Activated CD4-positive, alpha-beta T cell treated with anti-CD3 and anti-CD28 coated beads for 36 hours (primary cell): ENCODE measurements at places on chromosomes 7 and 10.

- DNase-seq, result no peak
These were observed 15.5 kb upstream of the DNAJC12 start for GRCh38 chr10:67853512-67853911.

DNA sequence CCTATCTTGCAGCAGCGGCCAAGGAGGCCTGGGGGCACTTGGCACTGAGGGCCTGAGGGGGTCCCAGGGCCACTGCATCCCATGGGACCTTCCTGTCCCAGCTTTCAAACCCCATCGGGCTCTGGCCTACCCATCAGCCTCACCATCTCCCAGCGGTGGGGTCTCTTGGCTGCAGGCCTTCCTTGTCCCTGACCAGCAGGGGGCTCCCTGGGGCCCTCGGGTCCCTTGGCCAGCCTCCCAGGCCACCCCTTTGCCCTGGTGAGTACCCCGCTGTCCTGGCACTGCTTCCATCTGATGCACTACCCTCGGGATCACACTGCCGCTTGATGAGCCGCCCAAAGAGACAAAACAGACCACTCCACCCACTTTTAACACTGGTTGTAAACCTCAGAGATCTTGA lies 43.5 kb downstream of the YKT6 start:
- peak; percentile 69 for DNase-seq

GRCh38 chr7:55273186-55273980 lies 91.8 kb upstream of the LANCL2 start:
- DNase-seq, result no peak

GRCh38 chr10:100741378-100742075 lies 3.9 kb upstream of the PAX2 start:
- DNase-seq, result no peak

GRCh38 chr7:143458263-143458662 lies 15.0 kb downstream of the TAS2R60 start:
- DNase-seq, result no peak

DNA sequence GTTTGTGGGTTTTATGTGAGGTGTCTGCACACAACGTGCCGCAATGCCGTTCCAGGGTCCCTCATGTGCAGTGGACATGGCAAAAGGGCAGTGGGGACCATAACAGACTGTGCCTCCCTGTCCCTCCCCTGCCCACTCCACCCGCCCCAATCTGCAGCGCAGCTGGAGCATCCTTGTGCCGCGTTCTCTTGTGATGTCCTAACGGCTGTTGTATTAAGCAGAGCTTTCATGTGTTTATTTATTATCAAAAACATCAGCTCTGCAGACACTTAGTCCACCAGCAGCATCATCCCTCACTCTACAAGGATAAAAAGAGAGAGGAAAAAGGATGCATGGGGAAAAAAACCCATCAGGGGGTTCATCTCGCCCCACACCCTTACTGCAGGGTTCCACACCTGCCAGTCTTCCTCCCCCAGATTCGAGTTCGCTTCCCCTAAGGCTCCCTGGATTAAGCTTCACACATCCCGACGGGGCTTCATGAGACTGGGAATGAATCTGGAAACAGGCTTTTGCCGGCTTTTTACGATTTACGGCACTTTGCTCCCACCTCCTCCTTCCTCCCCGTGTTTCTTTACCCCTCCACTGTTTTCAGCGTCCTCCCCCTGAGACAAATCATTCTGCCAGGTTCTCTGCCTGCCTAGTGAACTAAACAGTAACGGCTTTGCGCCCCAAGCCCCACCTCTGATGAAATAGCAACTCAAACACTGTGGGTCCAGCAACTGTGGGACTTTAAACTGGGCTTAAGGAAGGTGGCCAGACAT lies 301.4 kb downstream of the CAMK1D start:
- DNase-seq, result no peak

GRCh38 chr7:1483536-1484505 lies 20.4 kb downstream of the INTS1 start:
- no peak for DNase-seq

DNA sequence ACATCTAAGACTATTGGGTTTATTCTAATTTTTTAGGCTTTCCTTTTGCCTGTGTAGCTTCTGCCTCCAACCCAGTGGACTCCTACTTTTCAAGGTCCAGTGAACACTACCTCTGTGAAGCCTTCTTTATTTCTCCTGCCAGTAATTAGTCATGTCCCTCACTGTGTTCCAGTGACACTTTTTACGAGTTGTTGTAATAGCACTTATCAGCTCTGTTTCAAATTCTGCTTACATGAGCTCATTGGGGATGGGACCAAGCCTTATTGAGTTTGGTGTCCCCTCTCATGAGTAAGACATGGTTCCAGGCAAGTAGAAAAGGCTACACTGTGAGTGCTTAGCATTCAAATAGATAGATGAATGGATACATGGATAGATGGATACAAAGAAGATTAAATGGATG lies 184.6 kb downstream of the HIBADH start:
- no peak for DNase-seq

DNA sequence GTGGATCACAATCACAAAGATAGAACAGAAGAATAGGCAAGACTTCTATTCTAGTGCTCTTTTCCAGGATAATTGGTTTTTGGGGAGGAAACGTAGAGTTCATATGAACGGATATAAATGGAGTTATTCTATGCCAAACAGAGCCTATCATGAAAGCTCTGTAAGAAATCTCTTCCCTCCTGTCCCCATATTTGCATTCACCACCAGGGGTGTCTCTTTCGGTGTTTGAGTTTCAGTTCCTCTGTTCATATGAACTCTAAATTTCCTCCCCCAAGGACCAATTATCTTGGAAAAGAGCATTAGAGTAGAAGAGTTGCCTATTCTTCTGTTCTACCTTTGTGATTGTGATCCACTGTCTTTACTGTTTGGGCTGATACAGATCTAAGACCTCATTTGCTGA lies 48.3 kb upstream of the CDC14C start:
- no peak for DNase-seq

DNA sequence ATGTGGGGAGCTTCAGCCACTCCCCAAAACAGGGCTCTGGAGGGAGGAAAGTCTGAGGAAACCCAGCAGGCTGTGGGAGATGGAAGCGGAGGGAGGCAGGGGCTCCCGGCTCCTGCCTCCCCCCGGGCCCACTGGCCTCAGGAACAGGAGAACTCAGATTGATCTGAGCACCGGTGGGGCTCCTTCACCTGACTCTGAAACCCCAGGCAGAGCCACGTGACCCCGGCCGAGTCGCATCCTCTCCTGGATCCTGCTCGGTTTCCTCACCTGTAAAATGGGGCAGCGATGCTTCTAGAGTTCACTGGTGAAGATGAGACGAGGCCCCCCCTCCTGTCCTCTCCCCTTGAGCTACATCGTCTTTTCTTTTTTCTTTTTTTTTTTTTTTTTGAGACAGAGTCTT lies 33.6 kb downstream of the TCERG1L start:
- no peak for DNase-seq
